ENCODE measurements at places on chromosomes 2 and 18. TPM values are rescaled to one million over a fixed set of nuclear protein-coding genes. Genes with fewer than 3 reads are reported as not detected.

RAB17 gene
- 0.40 TPM for total RNA-seq

- H3K36me3 ChIP-seq, result no peaks in the 10 kb centered on the region
- H3K4me3 ChIP-seq, result no peak overlapping the region
- no peak overlapping the region for H3K27ac ChIP-seq
- no peak for DNase-seq
Measured at GRCh38 chr2:210873631-210874030, 317.2 kb downstream of the CPS1 start.

GRCh38 chr2:237790353-237790752, 8.2 kb upstream of the RBM44 start:
- H3K36me3 ChIP-seq, result peaks cover 27% of the 10 kb centered on the region
- no peak overlapping the region for H3K27ac ChIP-seq
- H3K4me3 ChIP-seq, result no peak overlapping the region
- DNase-seq, result no peak
- no peaks in the 10 kb centered on the region for H3K27me3 ChIP-seq
- H3K4me1 ChIP-seq, result no peaks in the 10 kb centered on the region

PLGLB1 gene
- total RNA-seq, result 0.74 TPM

GRCh38 chr2:71507476-71507875, 54.1 kb downstream of the DYSF start:
- no peaks in the 10 kb centered on the region for H3K36me3 ChIP-seq
- peaks cover 3% of the 10 kb centered on the region for H3K27me3 ChIP-seq
- peaks cover 2% of the 10 kb centered on the region for H3K4me1 ChIP-seq
- no peak overlapping the region for H3K27ac ChIP-seq
- DNase-seq, result no peak

All from activated naive CD8-positive, alpha-beta T cell treated with anti-CD3 and anti-CD28 coated beads for 36 hours (primary cell).